T follicular helper cell (primary cell): ENCODE measurements at places on chromosomes 13 and 19.

DNA sequence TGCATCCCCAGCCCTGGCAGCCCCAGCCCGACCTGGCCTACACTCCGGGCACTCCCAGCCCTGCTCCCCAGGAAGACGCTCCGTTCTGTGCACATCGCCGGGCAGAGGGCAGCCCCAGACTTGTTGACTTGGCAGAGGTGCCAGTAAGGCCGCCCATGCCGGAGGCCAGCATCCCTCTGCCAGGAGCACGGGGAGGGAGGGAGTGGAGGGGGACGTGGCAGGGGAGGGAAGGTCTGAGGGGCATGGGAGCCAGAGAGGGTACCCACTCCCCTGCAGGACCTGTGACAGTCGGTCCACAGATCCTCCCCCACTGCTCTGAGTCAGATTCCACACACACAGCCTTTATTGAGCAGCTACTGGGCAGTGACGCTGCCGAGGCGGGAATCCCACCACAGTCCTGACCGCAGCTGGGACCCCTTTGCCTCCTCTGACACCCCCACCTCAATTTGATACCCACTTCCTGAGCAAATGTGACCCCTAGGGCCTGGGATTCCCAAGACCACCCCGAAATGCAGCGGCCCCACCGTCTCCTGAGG lies 1.9 kb upstream of the NKPD1 start:
- DNase-seq = no peak

- DNase-seq = no peak
Measured at GRCh38 chr19:53158119-53158656, 665 bp downstream of the ZNF347 start.

GRCh38 chr13:114066956-114067355 lies 65.5 kb downstream of the RASA3 start:
- DNase-seq = no peak

GRCh38 chr19:50000841-50001557 lies 24.2 kb downstream of the VRK3 start:
- no peak for DNase-seq
